ENCODE measurements at places on chromosomes 4 and X.

DNA sequence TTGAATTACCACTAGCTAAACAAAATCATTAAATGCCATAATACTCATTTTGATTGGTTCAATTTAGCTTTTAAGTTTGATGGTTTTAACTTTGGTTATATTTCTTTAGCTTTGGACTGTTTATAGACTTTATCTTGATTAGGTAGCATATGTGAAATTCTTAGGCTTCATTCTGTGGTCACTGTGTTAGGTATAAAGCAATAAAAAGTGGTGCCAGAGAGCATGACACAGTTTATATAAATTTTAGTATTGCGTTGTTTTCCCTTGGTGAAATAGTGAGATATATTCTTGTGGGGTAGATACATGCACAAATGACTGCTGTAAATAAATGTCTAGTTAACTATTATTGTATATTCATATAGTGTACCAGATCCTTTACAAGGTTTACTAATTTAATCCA, 474.2 kb upstream of the GRID2 start:
- no peak for DNase-seq

DNA sequence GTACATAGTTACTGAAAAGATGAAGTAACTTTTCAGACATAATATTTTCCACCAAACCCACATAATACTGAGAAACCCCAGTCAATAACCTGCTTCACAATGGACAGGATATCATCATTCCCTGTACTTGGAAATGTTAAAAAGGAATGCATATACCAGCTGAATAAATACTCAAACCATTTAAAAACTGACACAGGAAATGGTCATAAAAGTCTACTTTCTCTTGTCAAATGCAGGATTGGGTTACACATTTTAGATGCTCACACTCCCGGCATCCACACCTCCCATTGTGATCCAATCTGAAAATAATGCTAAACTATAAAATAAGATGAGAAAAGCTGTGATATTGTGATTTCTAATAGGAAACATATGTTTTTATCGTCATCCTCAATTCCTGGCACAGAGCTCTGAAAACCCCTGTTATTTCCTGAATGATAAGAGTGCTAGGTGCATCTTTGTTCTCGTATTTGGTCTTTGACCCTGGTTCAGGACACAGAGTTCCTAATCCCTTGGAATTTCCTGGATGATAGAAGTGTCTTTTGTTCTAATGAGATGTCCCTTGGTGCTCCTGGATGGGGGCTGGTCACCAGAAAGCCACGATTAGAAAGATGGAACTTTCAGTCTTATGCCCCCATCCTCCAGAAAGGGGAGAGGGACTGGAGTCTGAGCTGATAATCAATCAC, 821.3 kb downstream of the TRIML1 start:
- no peak for DNase-seq

DNA sequence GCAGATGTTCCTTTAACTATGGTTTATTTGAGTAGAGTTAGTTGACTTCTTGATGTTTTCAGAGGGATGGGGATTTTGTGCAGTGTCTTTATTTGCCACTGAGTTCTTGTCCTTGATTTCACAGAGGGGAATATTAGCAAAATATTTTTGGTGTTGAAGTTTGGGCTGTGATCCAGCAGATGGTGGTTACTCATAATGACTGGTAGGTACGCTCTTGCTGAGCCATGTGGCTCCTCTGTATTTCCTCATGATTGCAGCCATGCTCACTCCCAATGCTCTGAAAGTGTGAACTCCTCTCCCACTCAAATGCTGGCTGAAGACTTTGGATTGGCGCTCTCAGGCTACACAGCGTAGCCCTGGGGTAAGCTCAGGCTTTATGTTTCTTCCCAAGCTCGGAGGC, 77.7 kb downstream of the KLF8 start:
- DNase-seq, result no peak

DNA sequence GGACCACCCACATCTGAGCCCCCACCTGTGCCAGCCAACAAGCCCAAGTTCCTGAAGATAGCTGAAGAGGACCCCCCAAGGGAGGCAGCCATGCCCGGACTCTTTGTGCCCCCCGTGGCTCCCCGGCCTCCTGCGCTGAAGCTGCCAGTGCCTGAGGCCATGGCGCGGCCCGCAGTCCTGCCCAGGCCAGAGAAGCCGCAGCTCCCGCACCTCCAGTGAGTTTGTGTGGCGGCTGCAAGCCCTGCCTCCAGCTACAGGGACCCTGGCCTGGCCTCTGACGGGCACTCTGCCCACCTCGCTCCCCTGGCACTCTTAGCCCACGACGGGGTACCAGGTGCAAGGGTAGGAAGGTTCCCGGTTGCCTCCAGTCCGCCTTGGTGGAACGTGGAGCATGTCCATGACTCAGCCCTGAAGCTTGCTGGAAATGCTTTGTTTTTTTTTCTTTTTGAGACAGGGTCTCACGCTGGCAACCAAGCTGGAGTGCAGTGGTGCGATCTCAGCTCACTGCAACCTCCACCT, 13.7 kb upstream of the ADD1 start:
- DNase-seq, result no peak

GRCh38 chr4:182901337-182901736, 15.8 kb downstream of the DCTD start:
- DNase-seq, result no peak

- peak; percentile 2 for DNase-seq
Measured at GRCh38 chr4:110198049-110198434, 373 bp downstream of the ELOVL6 start.

DNA sequence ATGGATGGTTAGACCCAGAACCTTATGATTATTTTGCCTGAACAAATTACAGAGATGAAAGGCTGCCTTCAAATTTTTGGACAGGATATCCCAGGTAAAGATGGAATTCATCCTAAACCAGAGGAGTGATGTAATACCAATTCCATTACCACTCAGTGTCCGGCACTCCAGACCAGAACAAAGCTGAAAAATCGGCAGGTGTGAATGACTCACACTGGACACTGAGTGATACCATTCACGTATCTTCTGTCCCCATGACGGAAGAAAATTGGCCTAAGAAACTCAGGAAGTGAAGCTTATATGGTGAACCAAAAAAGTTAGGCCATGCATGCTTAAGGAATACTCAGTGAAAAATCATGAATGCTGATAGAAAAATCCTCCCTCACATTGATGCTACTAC, 34.5 kb downstream of the PALLD start:
- DNase-seq, result no peak

GRCh38 chr4:124890522-124890921, 178.0 kb upstream of the ANKRD50 start:
- no peak for DNase-seq
